ENCODE measurements at places on chromosomes 2 and 18. TPM values are rescaled to one million over a fixed set of nuclear protein-coding genes. Genes with fewer than 3 reads are reported as not detected.

Gene SGPP2
- not detected for total RNA-seq

Gene C2orf80
- not detected for total RNA-seq

Gene CGREF1
- 1.0 TPM for total RNA-seq

Gene MGAT5
- 65.9 TPM for total RNA-seq

Gene VIL1
- not detected for total RNA-seq

Gene PCBP1
- 222 TPM for total RNA-seq

Gene CD28
- total RNA-seq: 0.78 TPM

Gene CYP27C1
- total RNA-seq: 0.16 TPM

DNA sequence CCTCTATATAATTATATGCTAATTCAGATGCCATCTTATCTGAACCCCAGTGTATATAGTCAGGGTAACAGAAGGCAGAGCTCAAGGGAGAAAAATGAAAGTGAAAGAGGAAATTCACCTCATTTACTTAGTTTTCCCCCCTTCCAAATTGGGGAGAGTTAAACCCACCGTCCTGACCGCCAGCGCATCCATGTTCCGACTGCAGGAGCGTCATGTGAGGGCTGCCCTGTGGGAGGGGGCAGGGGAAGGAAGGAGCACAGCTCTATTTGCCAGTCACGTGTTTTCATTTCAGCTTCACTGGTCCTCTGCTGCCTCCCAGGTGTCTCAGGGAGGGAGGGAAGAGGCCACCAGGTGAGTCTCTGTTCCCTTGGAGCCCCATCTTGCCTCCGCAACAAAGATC is 13.2 kb downstream of the CNNM4 start:
- ATAC-seq: no peak

DNA sequence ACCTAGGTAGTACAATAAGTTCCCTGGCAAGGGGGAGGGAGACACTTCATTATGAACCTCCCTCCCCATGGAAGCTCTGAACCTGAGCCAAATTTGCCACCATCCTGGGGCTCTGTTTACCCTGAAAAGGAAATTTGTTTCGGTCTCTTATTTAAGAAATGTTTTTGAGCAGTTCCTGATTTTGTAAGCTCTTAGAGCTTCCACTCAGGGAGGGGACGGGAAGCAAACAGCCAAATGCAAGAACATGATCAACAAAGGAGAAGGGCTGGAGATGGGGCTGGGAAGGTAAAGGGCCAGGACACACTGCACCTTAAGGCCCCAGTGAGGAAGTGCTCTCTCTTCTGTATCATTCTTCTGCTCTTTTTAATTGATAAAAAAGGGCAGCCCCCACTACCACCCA is 117.9 kb downstream of the NRP2 start:
- no peak for ATAC-seq

- no peak for ATAC-seq
These were observed 251.4 kb upstream of the COPS8 start for GRCh38 chr2:236834284-236834683.

DNA sequence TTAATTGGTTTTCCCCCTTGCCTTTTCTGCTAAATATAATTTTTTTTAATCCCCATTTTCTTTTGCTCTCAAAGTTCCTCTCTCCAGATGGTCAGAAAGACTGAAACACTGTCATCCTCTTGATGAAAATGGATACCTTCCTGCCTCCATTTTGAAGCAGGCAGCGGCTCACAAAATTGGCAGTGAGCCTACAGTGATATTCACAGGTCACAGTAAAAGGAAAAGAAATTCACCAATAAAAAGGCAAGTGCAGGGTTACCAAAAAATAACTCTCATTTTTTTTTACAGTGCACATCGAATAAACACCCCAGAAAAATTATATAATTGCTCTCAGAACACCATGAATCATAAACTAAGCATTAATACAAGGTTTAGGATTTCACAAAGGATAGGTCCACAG is 307.5 kb downstream of the TCF4 start:
- no peak for ATAC-seq

- peak; percentile 60 for ATAC-seq
These were observed 286.3 kb upstream of the FN1 start for GRCh38 chr2:215722125-215722524.

DNA sequence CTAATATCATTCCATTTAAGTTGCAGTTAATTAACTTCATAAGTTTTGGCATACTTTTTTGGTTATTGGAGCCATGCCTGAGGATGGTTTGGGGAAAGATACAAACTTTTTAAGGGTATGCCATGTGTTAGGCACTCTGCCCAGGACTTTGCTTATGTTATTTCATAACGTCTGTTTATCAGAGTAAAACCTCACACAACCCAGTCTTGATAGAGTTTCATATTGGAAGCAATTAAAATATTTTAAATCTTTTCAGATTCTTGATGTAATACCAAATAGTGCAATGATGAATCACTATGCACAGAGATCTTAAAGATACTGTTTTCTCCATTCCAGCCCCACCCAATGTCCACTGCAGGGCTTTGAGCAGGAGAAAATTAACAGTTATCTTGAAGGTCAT is 529.1 kb upstream of the HNMT start:
- no peak for ATAC-seq

- ATAC-seq: peak; percentile 61
These were observed 52.7 kb downstream of the CRIM1 start for GRCh38 chr2:36408198-36408703.

GRCh38 chr2:17506736-17507616 is 11.3 kb downstream of the RAD51AP2 start:
- no peak for ATAC-seq

DNA sequence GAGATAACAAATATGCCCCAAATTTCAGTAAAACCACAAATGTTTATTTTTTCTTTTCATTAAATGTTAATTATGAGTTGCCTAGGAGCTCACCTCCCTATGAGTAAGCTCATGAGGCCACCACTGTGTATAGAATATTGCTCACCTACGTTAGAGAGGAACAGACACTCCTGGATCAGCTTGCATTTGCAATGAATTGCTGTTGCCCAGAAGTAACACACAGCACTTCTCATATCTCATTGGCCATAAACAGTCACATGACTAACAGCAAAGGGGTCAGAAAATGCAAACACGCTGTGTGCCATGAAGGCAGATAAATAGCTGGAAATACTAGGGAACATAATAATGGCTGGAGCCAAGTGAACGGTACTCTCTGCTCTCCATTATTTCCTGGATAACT is 89.0 kb upstream of the GALNT5 start:
- no peak for ATAC-seq

DNA sequence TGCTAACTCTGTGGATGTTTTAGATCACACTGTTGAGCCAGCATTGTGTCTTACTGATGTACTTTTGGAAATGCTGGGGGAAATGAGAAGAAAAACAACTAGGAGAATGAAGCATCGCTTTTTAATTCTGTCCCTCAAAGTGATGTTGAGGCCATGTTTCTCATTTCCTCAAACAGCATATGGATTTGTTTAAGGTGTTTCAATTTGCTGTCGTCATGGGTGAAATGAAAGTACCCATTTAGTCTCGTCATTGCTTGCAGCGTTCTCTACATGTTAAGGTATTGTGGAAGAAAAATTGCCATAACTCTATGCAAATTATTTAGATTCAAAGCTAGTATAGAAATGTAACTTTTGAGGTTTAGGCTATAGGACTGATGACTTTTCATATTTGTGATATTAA is 151.3 kb downstream of the KCTD1 start:
- no peak for ATAC-seq

DNA sequence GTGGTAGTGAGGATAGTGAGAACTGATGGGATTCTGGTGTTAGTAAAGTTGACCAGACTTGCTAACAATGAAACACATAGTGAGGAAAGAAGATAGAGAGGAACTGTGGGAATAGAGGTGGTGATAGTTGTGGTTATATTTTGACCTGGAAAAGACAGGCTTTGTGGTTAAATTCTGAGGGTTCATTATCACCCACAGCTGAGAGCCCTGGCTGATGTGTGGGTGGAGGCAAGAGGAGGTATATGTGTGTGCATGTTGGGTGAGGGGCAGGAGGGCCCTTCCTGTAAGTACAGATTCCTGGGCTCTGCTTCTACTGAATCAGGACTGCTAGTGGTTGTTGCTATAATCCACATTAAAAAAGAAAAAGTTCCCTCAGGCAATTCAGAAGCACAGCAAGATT is 26.2 kb upstream of the TMEM163 start:
- ATAC-seq: no peak

GRCh38 chr2:171008550-171009205 is 79.6 kb downstream of the GORASP2 start:
- ATAC-seq: no peak

GRCh38 chr2:41836948-41837347 is 210.9 kb upstream of the PKDCC start:
- ATAC-seq: no peak

DNA sequence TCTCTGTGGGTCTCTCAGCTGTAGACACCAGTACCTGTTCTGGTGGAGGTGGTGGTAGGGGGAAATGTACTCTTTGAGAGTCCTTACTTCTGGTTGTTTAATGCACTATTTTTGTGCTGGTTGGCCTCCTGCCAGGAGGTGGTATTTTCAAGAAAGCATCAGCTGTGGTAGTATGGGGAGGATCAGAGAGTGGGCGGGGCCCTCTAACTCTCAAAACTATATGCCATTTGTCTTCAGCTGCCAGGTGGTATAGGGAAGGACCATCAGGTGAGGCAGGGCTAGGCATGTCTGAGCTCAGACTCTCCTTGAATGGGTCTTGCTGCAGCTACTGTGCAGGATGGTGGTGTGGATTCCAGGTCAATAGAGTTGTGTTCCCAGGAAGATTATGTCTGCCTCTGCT is 1100.8 kb downstream of the CNTNAP5 start:
- no peak for ATAC-seq

DNA sequence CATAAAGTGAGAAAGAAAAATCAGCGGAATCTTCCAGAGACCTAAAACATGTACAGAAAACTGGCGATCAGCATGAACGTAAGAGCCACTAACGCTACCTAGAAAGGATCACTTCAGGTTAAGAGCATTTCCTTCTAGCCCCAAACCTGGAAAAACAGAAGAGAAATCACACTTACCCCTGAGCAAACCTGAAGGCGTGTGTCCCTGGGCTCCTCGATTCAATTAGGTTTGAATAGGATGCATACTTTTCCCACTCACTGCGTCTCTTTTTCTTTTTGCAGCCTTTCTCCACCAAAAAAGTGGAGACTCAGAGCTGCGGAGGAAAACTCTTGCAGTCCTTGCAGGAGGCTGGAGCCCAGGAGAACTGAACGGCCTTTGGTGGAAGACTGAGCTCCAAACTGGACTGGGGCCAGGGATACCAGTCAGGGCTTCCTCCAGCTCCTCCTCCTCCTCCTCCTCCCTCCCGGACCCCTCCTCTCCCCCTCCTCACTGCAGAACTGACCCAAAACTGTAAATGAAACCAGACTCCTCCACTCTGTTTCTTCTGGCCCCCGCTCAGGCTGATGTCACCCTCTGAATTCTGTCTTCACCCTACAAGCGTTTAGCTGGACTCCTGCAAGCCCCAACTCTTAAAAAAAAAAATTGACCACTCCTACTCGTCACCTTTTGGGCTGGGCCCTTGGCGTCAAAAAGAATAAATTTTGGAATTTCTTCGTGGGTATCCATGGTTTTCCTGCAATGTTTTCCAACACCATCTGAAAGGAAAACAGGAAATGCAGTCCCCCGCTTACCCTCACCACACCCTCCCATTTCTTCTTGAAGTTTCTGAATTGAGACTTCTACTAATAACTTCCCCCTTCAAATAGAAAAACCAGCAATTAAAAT is at the start of gene COL6A3:
COL6A3 (minus strand) TSS at position 388 of the 885 bp plus-strand sequence. CDS start 17,347 bp downstream, outside the sequence.
- peak; percentile 52 for ATAC-seq

DNA sequence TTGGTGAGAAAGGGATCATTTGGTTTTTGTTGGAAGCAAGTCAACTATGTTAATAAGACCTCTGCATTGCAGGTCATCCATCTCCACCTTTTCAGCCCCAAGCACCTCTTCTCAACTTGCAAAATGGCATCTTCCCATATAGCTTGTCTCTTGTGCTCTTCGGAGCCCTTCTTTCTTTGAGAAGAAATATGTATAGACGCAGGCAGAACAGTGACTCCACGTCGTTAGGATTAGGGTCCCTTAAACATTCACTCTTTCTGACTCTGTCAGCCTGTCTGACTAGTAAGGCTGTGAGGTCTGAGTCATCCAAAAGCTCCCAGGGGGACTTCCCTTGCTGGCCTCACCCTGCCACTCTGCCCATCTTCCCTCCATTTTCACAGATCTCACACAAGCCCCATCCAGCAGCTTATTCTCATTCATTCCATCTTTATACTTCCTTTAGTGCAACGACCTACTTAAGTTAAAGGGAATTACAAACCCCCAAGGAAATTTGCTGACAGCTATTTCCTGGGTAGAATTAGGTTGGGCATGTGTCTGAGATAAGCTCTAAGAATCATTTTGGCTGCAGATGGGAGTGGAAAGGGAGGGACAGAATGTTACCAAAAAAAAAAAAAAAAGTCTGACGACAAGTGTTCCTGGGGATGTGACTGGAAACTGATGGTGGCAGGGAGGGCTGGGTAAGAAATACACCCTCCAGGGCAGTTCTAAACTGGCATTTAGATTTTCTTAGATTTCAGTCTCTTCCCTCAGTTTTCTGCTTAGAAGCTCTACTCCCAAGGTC is 37.7 kb upstream of the MEX3C start:
- no peak for ATAC-seq

- no peak for ATAC-seq
These were observed 200.1 kb upstream of the RAB12 start for GRCh38 chr18:8409151-8409550.

DNA sequence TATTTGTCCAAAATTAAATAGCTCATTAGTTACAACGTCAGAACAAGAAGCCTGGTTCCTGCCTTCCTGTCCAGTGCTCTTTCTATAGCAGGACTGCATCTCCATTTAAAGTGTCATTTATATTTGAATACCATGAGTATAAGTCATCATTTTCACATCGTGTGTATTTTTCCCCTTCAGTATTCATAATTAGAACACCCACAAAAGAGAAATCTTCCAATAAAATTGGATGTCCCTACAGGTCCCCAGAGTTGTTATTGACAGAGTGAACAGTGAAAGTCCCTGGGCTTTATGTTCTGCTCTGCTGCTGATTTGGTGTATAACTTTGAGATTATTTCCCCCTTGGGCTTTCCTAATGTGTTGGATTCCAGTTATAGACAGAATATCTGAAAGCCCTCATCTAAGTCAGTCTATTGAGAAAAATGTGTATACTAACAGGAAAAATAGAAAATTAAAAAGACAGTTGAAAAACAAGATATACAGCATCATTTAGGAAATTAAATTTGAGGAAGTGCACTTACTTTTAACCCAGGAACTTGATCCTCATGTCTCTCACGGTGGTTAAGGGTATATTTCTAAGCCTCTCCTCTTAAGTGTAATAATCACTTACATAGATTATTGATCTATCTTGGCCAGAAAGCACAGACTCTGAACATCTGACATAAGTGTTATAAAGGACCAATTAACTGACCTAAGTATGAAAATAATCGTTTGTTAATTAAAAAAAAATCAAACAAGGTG is 15.2 kb upstream of the REV1 start:
- ATAC-seq: no peak

GRCh38 chr2:222706616-222707015 is 35.2 kb downstream of the MOGAT1 start:
- no peak for ATAC-seq

GRCh38 chr2:48148841-48149430 is 242.6 kb upstream of the FBXO11 start:
- ATAC-seq: no peak

GRCh38 chr18:2958819-2959298 is 54.1 kb downstream of the LPIN2 start:
- peak; percentile 75 for ATAC-seq

Data from gastroesophageal sphincter (tissue), 4 donors.